ENCODE measurements at places on chromosomes 6 and 20. TPM values are rescaled to one million over a fixed set of nuclear protein-coding genes. Genes with fewer than 3 reads are reported as not detected.

DNA sequence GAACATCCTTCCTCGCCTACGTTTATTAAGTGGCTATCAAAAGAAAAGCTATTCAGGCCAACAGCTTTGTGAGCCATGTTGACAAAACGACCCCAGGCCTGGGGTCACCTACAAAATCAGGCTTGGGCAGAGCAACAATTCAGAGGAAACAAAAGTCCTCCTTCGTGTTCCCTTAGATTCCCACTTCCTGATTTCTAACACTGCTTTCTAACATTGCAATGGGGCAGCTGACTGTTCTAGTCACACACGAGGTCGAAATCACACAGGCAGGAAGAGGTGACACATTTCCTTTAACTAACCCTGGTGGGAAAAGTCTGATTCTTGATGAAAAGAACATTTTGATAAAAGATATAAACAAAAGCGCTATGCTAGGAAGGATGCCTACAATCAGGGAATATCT, 31.9 kb downstream of the WDR27 start:
- no peak overlapping the region for H3K27ac ChIP-seq
- H3K4me1 ChIP-seq, result peaks cover 3% of the 10 kb centered on the region
- H3K36me3 ChIP-seq, result peaks cover 32% of the 10 kb centered on the region
- no peak overlapping the region for H3K4me3 ChIP-seq
- no peak for DNase-seq
- no peaks in the 10 kb centered on the region for H3K27me3 ChIP-seq

DNA sequence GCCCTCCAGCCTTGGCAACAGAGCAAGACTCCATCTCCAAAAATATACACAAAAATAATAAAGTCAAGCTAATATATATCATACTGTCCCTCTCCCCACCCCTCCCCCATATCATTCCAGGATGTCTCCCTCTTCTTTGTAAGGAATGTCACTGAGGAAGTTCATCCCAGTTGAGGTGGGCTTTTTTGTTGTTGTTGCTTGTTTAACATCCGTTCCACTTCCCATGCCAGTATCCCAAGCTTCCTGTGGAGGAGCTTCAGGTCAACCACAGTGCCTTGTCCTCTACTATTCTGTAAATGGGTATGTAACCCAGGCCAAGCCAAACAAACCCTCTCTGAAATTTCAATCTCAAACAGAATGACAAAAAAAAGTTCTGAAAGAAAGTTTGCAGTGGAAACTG, 19.0 kb upstream of the PTPN1 start:
- no peak overlapping the region for H3K27ac ChIP-seq
- no peaks in the 10 kb centered on the region for H3K36me3 ChIP-seq
- H3K4me3 ChIP-seq, result no peak overlapping the region
- DNase-seq, result no peak
- no peaks in the 10 kb centered on the region for H3K27me3 ChIP-seq
- H3K4me1 ChIP-seq, result no peaks in the 10 kb centered on the region

- no peak overlapping the region for H3K27ac ChIP-seq
- DNase-seq, result no peak
- no peaks in the 10 kb centered on the region for H3K27me3 ChIP-seq
- H3K4me3 ChIP-seq, result no peak overlapping the region
- peaks cover 13% of the 10 kb centered on the region for H3K4me1 ChIP-seq
- H3K36me3 ChIP-seq, result no peaks in the 10 kb centered on the region
Observed at GRCh38 chr6:54718541-54719023, 128.0 kb upstream of the FAM83B start.

DNA sequence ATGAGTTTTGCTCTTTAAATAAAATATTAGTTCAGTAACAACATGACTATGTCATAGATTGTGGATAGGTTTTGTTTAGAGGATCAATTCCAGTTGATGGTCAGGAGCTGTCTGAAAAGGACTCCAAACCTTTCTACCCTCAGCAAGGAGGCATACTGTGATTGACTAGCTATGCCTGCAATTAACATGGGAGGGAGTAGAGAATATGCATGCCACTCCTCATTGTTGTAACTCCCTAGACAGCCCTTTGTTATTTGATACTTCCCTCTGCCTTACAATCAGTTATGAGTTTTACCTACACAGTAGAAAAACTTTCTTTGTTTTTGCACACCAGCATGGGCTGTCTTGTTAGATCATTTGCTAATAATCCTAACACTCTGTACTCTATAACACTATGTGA, 1418.5 kb downstream of the KHDRBS2 start:
- H3K27ac ChIP-seq, result no peak overlapping the region
- no peaks in the 10 kb centered on the region for H3K27me3 ChIP-seq
- DNase-seq, result no peak
- H3K4me1 ChIP-seq, result no peaks in the 10 kb centered on the region

- DNase-seq, result no peak
- peaks cover 2% of the 10 kb centered on the region for H3K27me3 ChIP-seq
- H3K4me1 ChIP-seq, result peaks cover 25% of the 10 kb centered on the region
- H3K36me3 ChIP-seq, result peaks cover 3% of the 10 kb centered on the region
Observed at GRCh38 chr20:2602046-2602735, 50.2 kb upstream of the NOP56 start.

DNA sequence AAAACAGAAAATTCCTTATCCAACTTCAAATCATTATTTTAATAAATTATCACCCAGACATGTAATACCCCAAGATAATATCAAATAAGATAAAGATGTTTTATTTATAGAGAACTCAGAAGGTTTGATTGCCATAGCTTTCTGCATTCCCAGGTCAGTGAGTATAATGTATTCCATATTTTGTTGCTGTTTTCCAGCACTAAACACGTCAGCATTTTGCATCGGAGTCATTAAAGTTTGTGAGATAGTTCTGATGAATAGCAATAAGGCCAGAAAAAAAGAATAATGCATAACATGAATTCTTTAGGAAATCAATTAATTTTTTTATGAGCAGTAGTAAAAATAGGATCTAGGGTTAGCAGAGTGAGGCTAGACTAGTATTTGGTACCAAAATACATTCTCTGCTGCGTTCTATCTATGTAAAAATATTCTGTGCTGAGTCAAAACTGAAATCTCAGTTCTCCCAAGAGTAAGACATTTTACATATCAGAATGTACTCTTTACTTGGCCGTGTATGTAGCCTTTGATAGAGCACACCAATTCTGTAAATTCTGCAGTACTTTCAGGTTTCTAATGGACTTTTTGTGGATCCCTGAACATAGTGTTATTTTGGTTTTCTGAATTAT, 269.9 kb upstream of the AGPAT4 start:
- H3K4me3 ChIP-seq, result no peak overlapping the region

GRCh38 chr6:97939440-97940168, 656.6 kb upstream of the MMS22L start:
- DNase-seq, result no peak
- no peaks in the 10 kb centered on the region for H3K36me3 ChIP-seq
- no peak overlapping the region for H3K4me3 ChIP-seq
- no peaks in the 10 kb centered on the region for H3K4me1 ChIP-seq
- no peak overlapping the region for H3K27ac ChIP-seq

DNA sequence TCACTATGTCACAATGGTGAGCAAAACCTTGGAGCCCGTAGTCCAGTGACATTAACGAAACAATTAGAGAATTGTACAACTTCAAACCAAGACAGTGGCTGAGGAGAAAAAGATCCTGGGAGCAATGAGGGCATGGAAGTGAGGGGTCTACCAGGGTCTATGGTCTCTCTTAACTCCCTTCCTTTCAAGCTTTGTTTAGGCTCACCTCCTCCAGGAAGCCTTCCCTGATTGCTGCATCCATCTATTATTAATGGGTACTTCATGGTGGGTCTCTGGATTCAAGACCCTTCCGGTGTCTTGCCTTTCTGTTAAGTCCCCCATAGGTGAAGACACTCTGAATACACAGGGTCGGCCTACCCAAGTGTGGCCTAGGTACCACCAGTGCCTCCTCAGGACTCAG, 38.1 kb upstream of the MLN start:
- peaks cover 47% of the 10 kb centered on the region for H3K4me1 ChIP-seq
- no peak overlapping the region for H3K27ac ChIP-seq
- no peaks in the 10 kb centered on the region for H3K36me3 ChIP-seq
- H3K4me3 ChIP-seq, result no peak overlapping the region
- H3K27me3 ChIP-seq, result peaks cover 3% of the 10 kb centered on the region
- no peak for DNase-seq

GRCh38 chr20:17281478-17281877, 54.6 kb downstream of the PCSK2 start:
- H3K4me3 ChIP-seq, result no peak overlapping the region
- H3K36me3 ChIP-seq, result no peaks in the 10 kb centered on the region
- peaks cover 4% of the 10 kb centered on the region for H3K27me3 ChIP-seq
- H3K27ac ChIP-seq, result no peak overlapping the region

DNA sequence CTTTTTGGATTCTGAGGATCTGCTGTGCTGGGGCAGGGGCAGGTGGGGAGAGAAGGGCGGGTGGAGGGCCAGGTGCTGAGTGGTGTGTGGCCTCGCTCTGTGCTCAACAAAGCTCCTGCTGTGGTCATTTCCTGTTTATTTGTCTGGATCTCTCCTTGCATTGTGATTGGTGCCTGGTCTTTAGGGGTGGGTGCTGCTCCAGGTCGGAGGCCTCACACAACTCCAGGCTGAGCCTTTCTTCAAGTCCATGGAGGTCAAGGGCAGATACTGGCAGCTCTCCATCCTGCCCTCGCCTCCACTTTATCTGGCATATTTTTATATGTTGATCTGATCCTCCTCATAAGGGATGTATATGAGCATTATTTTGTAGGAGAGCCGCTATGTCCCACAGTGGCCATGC, 36.2 kb downstream of the HLA-F start:
- peaks cover 8% of the 10 kb centered on the region for H3K4me1 ChIP-seq
- no peak overlapping the region for H3K4me3 ChIP-seq
- H3K27me3 ChIP-seq, result peaks cover 13% of the 10 kb centered on the region
- peak; percentile 44 for DNase-seq
- no peak overlapping the region for H3K27ac ChIP-seq

DNA sequence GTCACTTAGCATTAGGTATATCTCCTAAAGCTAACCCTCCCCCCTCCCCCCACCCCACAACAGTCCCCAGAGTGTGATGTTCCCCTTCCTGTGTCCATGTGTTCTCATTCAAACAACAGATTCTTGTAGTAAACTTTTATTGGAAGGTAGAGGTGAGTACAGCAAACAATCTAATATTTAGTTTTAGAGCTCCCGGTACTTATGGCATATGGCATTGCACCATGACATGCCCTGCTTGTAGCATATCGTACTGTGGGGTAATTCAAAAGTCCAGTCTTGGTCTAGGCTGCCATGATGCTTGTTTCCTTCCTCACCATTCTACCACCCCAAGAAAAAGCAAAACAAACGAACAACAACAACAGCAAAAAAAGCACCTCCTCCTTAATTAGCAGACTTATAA, 289.5 kb downstream of the ZNF217 start:
- DNase-seq, result no peak
- H3K27me3 ChIP-seq, result no peaks in the 10 kb centered on the region
- no peaks in the 10 kb centered on the region for H3K4me1 ChIP-seq

DNA sequence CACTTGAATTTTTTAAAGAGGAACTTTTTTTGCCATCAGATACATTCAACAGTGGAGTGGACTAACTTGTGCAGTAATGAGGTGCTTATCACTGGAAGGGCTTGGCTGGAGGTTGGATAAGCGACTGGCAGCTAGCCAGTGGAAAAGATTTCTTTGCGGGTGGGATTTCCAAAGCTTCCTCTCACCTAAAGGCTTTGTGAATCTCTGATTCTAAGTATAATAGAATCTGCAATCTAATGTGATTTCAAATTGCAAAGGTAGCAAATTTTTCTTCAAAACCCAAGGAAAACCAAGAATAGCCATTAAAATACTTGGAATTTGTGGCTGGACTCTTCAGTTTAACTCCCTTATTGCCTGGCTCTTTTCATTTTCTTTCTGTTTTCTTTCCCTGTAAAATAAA, 460.4 kb upstream of the MARCKS start:
- H3K4me1 ChIP-seq, result peaks cover 44% of the 10 kb centered on the region
- peak overlapping the region; percentile 72 for H3K27ac ChIP-seq
- H3K4me3 ChIP-seq, result no peak overlapping the region
- DNase-seq, result no peak
- H3K27me3 ChIP-seq, result no peaks in the 10 kb centered on the region

Gene RNF182
- total RNA-seq, result 11.0 TPM

DNA sequence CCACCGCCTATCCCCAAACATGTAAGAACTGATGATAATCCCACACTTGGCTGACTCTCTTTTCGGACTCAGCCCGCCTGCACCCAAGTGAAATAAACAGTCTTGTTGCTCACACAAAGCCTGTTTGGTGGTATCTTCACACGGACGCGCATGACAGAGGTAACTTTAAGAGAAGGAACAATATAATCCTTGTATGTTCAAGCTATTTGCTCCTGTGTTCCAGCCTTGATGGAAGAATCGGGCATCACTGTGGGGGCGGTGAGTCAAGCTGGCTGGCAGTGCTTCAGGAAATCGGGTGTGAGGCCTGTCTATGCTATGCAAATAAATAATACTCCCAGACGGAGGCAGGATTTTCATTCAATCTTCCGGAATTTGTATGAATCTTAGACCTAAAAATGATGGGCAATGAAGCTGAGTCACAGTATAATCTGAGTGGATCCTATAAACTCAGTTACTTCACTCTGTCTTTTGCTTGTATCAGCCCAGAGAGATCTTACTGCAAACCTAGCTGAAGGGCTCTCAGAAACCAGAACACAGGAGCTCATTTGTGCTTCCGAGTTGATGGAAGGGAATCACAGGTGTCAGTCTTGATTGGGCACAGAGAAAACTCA, 45.2 kb upstream of the NT5E start:
- no peaks in the 10 kb centered on the region for H3K27me3 ChIP-seq
- H3K36me3 ChIP-seq, result no peaks in the 10 kb centered on the region
- no peak for DNase-seq
- peak overlapping the region; percentile 48 for H3K4me3 ChIP-seq
- H3K27ac ChIP-seq, result peak overlapping the region; percentile 97

GRCh38 chr6:32126880-32127279, 1.2 kb downstream of the ATF6B start:
- H3K4me3 ChIP-seq, result peak overlapping the region; percentile 99
- H3K4me1 ChIP-seq, result peaks cover 38% of the 10 kb centered on the region
- H3K36me3 ChIP-seq, result peaks cover 19% of the 10 kb centered on the region
- no peak for DNase-seq

DNA sequence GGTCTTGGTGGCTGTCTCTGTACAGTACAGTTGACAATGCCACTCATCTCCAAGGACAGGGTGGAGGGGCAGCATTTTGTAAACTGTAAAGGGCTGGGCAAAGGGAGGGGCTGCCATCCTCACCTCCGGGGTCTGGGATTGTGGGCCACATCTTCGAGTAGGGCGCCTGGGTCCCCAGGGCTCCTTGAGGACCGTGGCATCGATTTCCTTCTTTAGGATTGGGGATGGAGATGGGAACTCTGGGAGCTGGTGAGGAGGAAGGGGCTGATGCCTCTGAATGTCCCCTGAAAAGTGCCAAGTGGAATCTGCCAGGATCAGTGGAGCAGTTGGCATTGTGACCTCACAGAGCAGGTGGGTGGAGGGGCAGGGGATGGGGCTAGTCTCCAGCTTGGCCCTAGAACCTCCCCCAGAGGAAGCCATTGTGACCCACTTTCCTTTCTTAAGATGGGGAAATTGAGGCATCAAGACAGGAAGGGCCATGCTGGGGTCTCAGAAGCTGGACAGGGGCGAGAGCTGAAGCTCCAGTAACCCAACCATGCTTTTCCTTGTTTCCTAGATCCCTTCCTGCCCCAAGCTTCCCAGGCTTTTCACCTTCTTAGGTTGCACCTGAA, at the start of gene SUN5:
SUN5 (minus strand) TSS at position 293 of the 611 bp plus-strand sequence; CDS start at position 200, 93 bp downstream.
- no peaks in the 10 kb centered on the region for H3K36me3 ChIP-seq
- no peak within 1 kb of the TSS for H3K27ac ChIP-seq

- no peaks in the 10 kb centered on the region for H3K36me3 ChIP-seq
- H3K27ac ChIP-seq, result no peak overlapping the region
- H3K4me1 ChIP-seq, result no peaks in the 10 kb centered on the region
- no peak overlapping the region for H3K4me3 ChIP-seq
- DNase-seq, result no peak
Observed at GRCh38 chr6:13384506-13384905, 56.2 kb upstream of the TBC1D7 start.

Gene IMPG1
- total RNA-seq, result not detected
